ENCODE measurements at places on chromosomes 13 and 19.

DNA sequence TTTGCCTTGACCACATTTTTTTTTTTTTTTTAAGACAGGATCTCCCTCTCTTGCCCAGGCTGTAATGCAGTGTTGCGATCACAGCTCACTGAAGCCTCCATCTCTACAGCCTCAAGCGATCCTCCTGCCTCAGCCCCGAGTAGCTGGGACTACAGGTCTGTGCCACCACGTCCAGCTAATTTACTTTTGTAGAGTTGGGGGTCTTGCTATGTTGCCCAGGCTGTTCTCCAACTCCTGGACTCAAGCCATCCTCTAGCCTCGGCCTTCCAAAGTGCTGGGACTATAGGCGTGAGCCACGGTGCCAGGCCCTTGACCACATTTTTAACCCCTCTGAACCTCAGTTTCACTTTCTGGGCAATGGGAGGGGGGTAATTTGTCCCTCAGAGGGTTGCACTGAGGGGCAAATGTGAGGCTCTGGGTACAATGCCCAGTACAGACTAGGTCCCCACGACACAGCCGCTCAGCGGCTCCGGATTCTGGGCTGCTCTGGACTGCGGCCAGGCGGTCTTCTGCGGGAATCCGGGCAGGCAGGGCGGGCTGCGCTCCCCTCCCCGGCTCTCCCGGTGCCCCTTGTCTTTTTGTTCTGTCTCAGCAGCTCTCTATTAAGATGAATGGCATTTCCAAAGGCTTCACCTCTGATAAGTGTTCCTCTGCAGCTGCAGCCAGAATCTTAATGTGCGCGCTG is 3.8 kb upstream of the ALOX5AP start:
- no peak for DNase-seq

DNA sequence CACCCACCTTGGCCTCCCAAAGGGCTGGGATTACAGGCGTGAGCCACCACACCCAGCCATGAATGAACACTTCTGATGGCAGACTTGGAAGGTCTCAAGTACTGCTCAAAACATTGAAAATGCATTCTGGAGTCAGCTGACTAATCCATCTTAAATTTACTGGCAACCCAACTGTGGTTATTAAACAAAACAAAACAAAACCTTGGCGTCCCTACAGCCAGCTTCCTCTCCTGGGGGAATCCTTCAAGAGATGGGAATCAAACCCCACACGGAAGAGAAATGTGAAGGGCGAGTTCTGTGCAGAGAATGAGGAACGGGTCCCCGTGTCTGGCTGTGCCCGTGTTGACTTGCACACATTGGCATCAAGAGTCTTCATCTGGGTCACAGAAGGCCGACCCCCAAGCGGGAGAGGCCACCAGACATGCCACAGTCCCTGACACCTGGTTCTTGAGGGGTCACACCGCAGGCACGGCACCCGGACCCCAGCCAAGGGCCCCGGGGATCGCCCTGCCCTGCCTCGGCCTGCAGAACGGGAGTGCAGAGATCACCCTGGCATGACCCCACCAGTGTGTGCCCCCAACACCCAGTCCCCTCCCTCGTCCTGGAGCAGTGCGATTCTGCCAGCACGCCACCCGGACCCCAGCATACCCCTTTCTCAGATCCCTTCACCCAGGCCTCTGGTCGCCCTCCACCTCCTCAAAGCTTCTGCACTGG is 3.2 kb downstream of the MAP2K2 start:
- no peak for DNase-seq

GRCh38 chr13:80251403-80251802 is 89.5 kb downstream of the SPRY2 start:
- peak; percentile 30 for DNase-seq

DNA sequence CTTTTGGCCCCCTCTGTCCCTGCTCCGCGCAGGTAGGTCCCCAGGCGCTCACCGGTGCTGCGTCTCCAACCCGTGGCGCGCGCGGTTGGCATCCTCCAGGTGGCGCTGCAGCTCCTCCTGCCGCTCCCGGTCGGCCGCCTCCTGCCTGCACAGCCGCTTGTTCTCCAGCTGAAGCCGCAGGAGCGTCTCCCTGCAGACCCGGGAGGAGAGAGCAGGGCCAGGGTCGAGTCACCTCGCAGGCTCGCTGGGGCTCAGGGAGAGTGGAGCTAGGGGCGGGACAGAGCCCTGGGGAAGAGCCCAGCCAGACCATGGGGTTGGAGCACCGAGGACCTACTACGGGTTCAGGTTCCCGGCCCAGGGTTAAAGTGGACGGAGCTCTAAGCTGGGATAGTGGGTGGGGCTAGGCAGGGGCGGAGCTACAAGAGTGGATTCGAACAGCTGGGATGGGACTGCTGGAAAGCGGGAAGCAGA is 9.3 kb downstream of the HOOK2 start:
- peak; percentile 32 for DNase-seq

GRCh38 chr13:113451951-113452421 is 1.3 kb downstream of the ADPRHL1 start:
- DNase-seq = no peak

GRCh38 chr13:35835989-35836388 is 295.2 kb downstream of the DCLK1 start:
- no peak for DNase-seq

DNA sequence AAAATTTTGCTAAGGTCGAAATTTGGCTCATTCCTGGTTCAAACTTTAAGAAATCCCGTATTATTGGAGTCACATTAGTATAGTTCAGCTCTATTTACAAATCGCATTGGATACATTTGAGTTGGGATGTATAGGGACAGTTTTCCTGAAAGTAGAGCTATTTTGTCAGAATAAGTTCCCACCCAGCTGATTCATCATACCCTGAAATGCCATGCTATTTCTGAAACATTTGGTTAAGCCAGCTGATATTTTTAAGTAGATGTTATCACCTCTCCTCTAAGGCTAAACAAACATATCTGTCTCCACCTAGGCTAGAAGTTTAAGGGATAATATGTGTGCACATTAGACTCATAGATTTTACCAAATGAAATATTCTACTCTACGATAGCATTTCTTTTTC is 226.2 kb upstream of the ARGLU1 start:
- no peak for DNase-seq

DNA sequence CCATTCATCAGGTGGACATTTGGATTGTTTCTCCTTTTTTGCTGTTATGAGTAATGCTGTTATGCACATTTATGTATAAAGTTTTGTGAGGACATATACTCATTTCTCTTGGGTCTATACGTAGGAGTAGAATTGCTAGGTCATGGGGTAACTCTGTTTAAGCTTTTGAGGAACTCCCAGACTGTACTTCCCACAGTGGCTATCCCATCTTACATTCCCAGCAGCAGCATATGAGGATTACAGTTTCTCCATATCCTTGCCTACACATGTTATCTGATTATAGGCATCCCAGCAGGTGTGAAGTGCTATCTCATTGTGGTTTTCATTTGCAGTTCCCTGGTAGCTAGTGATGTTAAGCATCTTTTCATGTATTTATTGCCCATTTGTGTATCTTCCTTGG is 5.9 kb downstream of the ZSCAN22 start:
- DNase-seq = no peak

- no peak for DNase-seq
Observed at GRCh38 chr13:60617991-60618733, 221.1 kb downstream of the TDRD3 start.

DNA sequence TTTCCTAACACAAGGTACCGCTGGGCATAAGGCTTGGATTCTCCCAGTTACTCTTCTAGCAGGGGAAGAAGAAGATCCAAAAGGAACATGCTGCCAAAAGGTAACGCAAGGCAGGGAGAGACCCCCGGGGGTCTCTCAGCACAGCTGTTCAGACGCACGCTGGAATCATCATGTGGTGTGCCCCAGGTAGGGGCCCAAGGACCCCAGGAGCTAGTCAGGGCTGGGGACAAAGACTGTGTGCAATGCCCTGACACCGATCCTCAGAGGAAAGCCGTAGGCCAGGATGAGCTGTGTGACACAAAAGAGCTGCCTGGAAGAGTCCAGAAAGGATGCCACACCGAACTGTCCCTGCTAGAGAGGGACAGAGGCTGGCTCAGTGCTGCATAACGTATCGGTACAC is 22.3 kb upstream of the EPHX3 start:
- no peak for DNase-seq

- DNase-seq = no peak
Observed at GRCh38 chr19:45578861-45579260, 5.7 kb downstream of the OPA3 start.

GRCh38 chr19:16623576-16623975 is 4.4 kb downstream of the MED26 start:
- DNase-seq = no peak

DNA sequence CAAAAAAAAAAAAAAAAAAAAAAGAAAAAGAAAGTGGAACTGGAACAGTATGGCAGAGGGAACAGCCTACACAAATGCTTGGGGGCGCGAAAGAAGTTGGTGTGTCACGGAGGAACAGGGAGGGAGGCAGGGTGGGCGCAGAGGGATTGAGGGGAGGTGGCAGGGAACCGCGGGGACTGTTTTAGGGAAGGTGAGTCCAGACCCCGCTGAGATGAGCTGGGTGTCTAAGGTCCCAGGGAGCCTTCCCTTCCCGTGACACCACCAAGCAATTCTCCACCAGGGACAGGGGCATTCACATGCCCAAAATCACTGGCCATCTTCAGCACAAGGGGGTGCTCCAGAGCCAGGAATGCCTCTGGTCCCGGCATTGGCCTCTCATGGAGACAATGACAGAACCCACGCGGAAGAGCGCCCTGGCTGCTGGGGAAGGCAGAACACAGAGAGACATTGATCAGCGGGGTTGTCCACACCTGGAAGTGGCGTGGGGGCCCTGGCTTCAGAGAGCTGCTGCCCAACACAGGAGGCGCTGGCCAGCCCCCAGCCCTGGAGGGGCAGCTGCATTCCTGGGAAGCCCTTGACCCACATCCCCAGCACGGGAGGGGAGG is 6.9 kb downstream of the PEAK3 start:
- no peak for DNase-seq

DNA sequence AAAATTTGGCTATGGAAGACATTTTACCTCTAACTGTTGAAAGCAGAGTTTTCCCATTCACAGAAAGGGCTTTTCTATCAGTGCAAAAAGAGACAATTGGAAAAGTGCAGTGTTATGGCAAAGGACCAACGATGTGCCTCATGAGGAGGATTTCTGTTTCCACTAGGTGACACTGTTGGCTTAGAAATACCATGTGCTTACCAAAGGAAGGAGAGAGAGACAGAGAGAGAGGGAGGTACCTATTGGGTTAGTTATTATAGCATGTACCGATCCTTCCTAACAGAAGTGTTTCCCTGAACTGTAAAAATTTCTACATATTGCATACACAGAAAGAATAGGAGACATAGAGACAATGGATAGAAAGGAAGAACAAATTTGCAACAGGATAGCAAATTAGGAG is 23.9 kb upstream of the PSG4 start:
- no peak for DNase-seq

- DNase-seq = no peak
Observed at GRCh38 chr13:98220271-98220791, 43.3 kb upstream of the RNF113B start.

- peak; percentile 50 for DNase-seq
Observed at GRCh38 chr13:50521831-50522149, 321.7 kb downstream of the DLEU7 start.

- no peak for DNase-seq
Observed at GRCh38 chr19:10268071-10268470, 2.8 kb upstream of the ICAM1 start.

- no peak for DNase-seq
Observed at GRCh38 chr19:2288338-2288817, 6.4 kb upstream of the PEAK3 start.

DNA sequence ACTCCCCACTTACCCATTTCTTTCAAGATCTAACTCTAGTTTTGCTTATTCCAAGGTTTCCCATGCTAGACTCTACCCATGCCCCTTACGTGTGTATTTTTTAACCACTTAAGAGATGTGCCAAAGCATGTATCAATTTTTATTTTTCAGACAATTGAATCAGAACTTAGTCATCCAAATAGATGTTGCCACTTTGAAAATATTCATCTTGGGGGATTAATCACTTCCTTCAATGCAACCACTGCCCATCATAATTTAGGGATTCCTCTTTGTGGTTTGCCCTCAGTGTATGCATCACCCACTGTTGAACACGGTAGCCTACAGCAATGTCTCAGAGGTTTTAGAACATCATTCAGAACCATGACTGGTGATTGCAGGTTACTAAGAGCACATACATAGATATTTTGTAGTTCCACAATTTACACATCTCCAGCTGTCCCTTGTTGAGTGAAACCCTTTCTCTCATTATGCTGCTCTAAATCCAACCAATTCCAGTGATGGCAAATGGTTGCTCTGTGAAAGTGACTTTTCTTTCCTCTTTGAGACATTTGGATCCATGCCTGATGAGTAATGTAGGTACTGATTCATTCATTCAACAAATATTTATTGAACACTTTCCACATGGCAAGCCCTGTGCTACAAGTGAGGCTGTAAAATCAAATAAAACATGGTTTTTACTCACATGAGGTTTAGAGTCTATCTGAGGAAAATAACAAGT is 60.6 kb upstream of the SERP2 start:
- no peak for DNase-seq

GRCh38 chr19:56751078-56751489 is 79.5 kb upstream of the ZNF835 start:
- DNase-seq = peak; percentile 14

- DNase-seq = no peak
Observed at GRCh38 chr19:2428321-2428690, 920 bp upstream of the TIMM13 start.

DNA sequence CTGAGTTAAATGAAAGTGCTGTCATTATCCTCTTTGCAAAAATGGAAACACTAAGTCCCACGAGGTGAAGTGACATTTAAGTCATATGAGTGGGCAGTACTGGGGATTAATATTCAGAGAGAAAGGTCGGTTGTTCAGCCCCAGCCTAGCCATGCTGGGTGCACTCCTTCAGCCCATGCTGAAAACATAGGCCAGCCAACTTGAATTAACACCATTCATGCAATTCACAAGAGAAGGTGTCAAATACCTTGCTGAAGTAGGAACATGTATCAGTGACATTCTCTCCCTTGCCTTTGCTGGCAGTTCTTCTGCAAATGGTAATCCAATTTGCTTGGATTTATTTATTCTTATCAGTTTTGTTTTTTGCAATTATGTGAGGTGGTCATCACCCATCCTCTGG is 256.3 kb downstream of the DNAJC15 start:
- DNase-seq = no peak

GRCh38 chr19:38648769-38649304 is 1.4 kb downstream of the ACTN4 start:
- no peak for DNase-seq

DNA sequence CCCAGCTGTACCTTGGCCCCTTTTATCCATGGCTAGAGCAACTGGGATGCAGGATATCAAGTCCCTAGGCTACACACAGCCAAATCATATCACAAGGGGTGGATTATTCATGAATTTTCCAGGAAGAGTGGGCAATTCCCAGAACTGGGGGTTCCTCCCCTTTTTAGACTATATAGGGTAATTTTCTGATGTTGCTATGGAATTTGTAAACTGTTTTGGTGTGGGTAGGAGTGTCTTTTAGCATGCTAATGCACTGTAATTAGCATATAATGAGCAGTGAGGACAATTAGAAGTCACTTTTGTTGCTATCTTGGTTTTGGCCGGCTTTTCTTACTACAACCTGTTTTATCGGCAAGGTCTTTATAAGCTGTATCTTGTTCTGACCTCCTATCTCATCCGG is 18.0 kb upstream of the IGFL4 start:
- DNase-seq = no peak

GRCh38 chr13:37923236-37923635 is 53.7 kb upstream of the TRPC4 start:
- no peak for DNase-seq
